Stimulated activated CD4-positive, alpha-beta T cell treated with anti-CD3 and anti-CD28 coated beads, Interleukin-12 subunit alpha, Interleukin-12 subunit beta, amount 100 ng/mL, for 4 hours (primary cell): ENCODE measurements at places on chromosomes 6 and 20.

DNA sequence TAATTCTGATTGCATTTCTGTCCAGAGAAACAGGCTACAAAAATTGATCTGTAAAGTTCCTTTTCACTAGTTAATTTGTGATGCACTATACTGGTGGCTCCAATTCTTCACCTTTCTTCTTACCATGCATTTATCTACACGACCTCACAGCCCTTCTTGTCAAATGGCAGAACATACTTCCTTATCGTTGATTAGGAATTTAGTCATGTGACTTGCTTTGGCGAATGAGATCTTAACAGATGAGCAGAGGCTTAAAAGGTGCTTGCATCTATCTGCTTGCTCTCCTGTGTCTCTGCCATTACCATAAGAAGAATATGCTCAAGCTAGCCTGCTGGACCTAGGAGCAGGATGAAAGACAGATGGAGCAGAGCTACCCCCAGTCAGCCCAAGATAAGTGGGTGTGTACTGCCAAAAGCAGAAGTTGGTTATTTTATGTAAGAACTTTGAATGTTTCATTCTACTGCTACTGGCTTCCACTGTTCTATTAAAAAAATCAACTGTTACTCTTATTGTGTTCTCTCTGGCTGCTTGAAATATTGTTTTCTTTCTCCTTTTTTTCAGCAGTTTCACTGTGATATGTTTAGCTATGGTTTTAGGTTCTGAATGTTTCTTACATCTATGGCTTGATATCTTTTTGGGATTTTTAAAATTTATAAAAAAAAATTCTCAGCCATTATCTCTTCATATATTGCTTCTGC, 40.2 kb upstream of the RBM24 start:
- DNase-seq = no peak

GRCh38 chr6:84035484-84035883, 1.9 kb downstream of the MRAP2 start:
- DNase-seq = no peak

DNA sequence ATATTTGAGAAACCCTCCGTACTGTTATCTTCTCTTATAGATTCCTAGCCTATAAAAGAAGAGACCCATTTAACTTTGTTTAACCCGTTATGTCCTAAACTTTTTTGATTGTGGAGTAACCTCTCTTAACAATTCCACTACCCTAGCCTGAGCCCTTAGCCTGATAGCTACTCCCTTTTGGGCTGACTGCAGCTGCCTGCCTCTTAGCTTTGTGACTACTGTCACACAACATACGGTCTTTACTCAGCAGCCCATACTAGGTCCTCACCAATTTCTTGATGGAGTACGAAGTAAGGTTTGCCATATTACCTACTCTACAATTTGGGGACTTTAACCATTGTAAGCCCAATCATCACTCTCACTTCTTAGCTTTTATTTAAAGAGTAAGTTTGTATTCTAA, 72.7 kb downstream of the QRSL1 start:
- no peak for DNase-seq

GRCh38 chr20:20303742-20304141, 64.2 kb upstream of the INSM1 start:
- no peak for DNase-seq

- no peak for DNase-seq
Measured at GRCh38 chr6:71621918-71622519, 264.3 kb upstream of the RIMS1 start.

- DNase-seq = no peak
Measured at GRCh38 chr6:152271776-152272464, 365.2 kb downstream of the SYNE1 start.

DNA sequence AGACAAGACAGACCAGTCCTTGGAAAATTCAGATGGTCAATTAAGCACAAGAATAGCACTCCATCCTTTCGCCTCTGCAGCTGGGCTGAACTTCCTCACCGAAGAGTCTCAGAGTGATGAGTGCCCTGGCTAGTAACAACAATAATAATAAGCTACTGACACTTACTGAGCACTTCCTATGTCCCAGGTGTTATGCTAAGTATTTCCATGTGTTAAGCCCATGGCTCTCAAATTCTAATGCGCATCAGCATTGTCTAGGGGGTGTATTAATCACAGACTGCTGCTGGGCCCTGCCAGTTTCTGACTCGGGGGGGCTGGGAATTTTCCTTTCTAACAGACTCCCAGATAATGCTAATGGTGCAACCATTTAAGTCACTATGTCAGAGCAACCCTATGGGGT, 118.2 kb upstream of the LRFN2 start:
- no peak for DNase-seq

GRCh38 chr6:15246666-15247499, 1.0 kb downstream of the JARID2 start:
- no peak for DNase-seq

DNA sequence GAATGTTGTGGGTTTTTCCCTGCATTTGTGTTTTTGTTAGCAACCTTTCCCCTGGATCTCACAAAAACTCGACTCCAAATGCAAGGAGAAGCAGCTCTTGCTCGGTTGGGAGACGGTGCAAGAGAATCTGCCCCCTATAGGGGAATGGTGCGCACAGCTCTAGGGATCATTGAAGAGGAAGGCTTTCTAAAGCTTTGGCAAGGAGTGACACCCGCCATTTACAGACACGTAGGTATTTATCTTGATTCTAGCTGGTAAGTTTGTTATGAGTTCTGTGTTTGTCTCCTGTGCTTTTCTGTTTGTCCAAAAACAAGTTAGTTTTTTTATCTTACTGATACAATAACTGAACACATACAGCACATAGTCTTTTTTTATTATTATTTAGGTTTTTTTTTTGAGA, 3.0 kb downstream of the SLC25A27 start:
- DNase-seq = no peak

- no peak for DNase-seq
Measured at GRCh38 chr20:11098888-11099287, 425.1 kb upstream of the JAG1 start.

DNA sequence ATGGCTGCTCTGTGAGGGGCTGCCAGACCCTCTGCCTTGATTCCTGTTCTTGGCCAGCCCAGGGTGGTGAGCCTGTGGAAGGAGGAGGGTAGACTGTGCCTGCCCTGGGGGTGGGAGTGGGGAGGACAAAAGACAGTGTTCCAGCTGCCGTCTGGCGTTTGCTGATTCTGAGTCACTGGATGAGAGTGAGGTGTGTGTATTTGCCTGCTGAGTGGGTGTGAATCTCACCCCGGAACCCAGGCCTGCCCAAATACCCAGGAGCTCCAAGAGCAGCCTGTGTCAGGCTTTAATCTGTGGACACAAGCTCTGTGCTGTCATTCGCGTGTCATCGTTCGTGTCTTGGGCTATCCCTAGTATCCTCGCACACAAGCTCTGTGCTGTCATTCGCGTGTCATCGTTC, 2.6 kb upstream of the LKAAEAR1 start:
- DNase-seq = no peak

DNA sequence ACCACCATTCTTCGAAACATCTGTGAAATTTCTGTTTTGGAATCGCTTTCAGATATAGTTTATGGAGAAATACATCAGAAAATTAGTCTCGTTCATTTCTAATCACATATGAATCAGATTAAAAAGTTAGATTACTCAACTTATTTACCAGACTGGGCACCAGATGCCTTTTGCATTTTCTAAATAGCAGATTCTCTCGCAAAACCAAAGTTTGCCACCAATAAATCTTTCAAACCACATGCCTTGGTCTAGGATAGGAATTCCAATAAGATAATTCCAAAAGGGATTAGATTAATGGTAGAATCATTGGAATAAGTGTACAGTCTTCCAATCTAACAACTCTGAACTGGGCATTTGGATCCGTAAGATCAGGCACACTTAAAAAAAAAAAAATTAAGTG, 160.4 kb upstream of the TAB2 start:
- no peak for DNase-seq

DNA sequence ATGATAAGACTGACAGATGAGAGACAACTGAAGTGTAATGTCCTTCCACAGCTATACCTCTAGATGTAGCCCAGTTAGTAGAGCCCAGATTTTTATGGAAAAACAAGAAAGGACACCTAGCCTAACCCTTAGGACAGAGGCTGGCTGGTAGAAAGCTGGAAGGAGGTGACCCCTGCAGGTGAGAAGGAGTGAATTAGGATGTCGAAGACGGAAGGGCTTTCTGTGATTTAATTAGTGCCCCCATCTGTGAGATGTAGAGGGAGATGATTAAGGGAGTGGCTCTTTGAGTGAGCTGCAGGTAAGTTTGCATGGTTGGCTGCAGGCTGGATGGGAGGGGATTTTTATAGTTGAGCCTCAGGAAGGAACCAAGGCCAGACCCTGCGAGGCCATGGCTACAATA, 82.8 kb downstream of the GFRA4 start:
- no peak for DNase-seq

GRCh38 chr20:18058661-18059467, 1.1 kb upstream of the OVOL2 start:
- no peak for DNase-seq

- DNase-seq = no peak
Measured at GRCh38 chr6:84422380-84422968, 195.0 kb upstream of the CEP162 start.

- no peak for DNase-seq
Measured at GRCh38 chr6:73308712-73309534, 45.2 kb downstream of the DPPA5 start.

DNA sequence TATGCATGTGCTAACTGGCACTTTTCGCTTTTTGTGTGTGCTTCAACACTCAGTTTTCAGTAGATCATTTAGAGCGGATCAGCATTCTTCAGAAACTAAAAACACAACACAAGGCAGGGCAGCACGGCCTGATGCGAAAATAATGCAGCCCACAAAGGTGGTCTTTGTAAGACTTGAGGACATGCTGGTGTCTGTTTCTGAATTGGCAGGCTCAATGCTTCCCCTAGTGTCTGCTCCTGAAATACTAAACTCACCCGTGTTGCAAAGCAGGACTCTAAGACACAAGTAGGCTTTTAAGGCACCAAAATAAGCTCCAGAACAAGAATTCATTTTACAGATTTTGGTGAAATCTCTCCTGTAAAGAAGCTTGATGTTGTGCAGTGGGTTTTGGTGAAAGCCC, 676.5 kb downstream of the TENT5A start:
- no peak for DNase-seq

DNA sequence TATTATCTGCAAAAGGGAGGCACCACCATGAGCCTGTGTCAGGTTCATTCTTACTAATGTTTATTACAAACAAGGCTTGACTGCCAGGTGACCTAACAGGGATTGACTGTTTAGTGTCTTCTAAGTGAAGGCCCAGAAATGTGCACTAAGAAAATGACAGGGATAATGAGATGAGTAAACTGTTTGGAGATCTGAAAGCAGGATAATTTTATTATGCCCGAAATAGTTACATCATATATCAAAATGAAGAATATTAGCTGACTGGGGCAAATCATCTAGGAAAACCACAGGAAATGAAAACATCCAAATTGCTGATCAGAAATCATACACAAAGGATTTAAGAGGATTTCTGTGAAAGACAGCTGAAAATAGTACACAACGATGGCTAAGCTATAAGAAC, 516.7 kb downstream of the HDGFL1 start:
- DNase-seq = no peak

- DNase-seq = no peak
Measured at GRCh38 chr6:131368198-131368911, 204.7 kb upstream of the ARG1 start.

- no peak for DNase-seq
Measured at GRCh38 chr20:15240801-15241200, 903.4 kb upstream of the FLRT3 start.
